RCC 7860 (cell line): ENCODE measurements at places on chromosomes 6 and 20.
A peak's percentile ranks its signal among the peaks of the same experiment; 100 is the strongest.

DNA sequence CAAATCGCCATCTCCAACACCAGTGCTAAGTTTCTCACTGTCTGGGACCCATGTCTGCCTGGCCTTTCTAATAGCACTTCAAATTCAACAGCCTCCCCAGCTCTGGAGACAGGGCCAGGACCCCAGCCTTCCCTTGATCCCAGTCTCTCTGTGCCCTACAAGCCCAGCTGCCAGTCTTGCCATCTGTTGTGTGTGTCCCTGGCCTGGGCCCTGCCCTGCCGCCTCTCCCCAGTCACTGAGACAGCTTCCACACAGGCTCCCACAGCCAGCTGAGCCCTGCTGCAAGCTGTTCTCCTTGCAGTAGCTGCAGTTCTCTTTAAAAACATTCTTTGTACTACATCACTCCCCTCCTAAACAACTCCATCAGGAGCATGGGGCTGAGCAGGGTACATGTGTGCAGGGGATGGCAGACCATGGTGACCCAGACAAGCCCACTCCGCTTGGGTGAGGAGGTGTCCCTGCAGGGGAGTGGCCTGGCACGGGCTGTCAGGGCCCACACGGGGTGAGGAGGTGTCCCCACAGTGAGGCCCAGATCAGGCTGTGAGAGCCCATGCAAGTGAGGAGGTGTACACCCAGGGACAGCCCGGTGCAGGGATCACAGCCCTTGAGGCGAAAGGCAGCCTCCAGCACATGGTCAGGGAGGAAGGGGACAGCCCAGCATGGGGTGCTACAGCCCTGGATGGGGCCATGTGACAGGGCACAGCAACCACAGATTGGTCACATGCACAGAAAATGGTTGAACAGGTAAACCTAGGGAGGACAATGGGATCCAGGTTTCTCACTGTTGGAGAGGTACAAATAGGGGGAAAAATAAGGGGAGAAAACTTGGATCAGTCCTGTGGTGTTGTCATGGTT lies 16.2 kb downstream of the CST7 start:
- DNase-seq = no peak

DNA sequence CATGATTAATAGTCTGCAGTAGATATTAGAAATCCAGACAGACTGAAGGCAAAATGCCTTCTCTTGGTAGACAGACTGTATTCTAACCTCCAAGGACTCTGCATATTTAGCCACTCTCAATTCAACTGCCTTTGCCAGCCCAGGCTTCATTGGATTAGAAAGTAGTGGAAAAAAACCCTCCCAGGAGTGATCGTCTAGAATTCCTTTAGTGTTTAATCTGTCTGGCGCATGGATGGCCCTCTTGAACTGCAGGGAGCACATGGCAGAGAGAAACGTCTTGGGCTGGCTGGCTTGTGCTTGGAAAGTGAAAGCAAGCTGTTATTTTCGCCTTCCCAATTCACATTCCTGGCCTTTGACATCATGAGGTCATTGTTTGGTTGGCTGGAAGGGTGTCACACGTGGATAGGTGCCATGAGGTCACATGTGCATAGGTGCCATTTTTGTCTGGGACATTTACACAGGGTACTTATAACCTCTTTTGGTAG lies 30.9 kb upstream of the NEDD9 start:
- peak; percentile 91 for DNase-seq

DNA sequence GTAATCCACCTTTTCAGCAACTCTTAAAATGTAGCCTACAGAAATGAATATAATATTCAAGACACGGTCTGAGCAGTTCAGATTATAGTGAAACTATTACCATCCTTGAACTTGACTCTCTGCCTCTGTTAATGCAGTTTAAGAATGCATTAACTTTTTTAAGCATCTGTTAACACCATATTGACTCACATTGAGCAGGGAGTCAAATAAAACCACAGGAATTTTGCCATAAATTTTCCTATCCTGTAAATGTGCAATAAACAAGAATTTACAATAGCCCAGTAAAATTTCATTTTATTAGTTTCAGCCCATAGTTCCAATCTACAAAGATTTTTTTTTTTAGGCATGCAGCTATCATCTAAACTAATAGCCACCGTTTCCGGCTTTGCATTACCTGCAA lies 239.2 kb upstream of the DEFB112 start:
- no peak for DNase-seq

DNA sequence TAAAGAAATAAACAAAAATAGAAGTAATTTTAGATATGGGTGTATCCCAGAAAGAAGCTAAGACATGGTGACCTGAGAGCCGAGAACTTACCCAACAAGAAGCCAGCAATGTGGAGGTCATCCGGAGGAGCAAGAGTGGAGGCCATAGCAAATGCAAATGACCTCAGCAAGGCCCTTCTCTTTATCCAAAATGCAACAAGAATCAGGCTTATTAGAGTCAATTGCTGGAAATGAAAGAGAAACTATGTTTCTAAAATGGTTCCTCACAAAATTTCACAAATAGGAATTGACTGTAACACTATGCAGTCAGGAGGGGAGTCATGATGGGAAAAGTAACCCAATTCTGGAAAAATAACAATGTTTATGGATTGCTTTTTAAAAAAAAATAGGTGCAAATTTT lies 90.4 kb downstream of the TNFAIP3 start:
- no peak for DNase-seq

DNA sequence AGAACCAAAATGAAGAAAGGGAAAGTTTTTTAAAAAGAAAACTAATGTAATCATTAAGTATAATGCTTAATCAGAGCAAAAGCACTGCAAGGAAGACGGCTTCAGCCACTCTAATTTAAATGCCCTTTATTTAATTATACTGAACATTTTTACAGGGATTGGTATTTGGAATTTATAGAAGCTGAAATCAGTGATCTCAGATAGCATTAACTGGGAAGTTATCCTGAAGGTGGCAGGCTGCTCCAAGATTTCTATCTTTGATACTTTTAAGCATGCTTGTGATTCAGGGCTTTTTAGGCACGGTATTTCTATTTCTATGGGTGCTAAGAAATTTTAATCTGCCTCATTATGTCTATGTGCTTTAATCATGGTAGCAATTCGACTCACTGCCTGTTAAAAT lies 1.3 kb upstream of the NDUFAF4 start:
- DNase-seq = peak; percentile 21

DNA sequence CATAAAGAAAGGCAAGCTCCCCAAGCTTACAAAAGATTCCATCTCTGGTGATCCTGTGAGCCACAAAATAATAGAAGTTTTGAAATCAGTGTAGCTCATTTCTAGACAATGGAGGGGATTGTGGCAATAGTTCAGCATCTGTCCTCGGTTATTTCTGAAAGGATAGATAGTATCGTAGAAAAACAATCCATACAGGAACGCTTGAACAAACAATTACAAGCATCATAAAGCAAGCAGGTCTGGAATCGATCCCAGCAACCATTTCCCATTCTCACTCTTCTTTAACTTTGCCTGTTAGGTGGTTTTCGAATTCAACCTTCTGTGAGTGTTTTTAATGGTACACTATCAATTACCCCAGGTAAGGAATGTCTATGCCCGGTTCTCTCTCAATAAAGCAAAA lies 931.1 kb downstream of the KIF16B start:
- DNase-seq = no peak

GRCh38 chr6:14232889-14233288 lies 115.3 kb downstream of the CD83 start:
- DNase-seq = no peak

DNA sequence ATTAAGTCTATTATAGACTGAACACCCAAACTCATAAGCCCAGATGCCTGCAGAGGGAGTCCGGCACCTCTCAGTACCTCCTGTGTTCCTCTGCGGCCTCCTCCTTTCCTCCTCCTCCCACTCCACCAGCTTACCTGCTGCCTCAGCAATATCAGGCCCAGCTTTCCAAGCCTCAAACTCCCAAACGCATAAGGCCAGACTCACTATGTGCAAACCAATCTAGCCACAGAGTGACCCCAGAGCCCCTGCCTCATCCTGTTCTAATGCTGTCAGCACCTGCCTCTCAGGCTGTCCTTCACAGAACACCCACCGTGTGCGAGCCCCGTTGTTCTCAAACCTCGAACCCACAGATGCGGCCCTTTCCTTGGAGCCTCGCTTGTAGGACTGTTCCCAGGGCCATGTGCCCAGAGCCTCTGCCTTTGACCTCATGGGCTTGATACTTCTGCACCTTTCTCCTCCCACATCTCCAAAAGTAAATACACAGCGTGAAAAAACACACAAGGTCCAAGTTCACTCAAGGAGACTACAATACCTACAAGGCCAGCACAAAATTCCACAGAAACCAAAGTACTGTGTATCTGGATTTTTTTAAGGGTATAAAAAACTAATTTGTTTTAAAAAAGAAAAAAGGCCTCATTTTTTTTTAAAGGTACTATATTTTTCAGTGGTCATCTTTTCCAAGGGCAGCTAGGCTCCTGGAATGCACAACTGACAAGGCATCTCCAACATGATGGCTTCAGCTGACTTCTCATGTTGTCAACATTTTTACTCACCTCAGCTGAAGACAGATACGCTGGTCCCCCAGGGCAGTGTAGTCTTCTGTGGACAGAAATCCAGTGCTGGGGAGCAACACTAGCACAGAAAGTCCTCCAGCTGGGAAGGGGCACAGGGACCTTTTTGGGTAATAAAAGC lies 52.3 kb downstream of the ABHD12 start:
- no peak for DNase-seq

GRCh38 chr6:142947714-142948480 lies 2.9 kb upstream of the HIVEP2 start:
- DNase-seq = no peak

- no peak for DNase-seq
Observed at GRCh38 chr20:52481443-52481842, 289.9 kb upstream of the ZFP64 start.

DNA sequence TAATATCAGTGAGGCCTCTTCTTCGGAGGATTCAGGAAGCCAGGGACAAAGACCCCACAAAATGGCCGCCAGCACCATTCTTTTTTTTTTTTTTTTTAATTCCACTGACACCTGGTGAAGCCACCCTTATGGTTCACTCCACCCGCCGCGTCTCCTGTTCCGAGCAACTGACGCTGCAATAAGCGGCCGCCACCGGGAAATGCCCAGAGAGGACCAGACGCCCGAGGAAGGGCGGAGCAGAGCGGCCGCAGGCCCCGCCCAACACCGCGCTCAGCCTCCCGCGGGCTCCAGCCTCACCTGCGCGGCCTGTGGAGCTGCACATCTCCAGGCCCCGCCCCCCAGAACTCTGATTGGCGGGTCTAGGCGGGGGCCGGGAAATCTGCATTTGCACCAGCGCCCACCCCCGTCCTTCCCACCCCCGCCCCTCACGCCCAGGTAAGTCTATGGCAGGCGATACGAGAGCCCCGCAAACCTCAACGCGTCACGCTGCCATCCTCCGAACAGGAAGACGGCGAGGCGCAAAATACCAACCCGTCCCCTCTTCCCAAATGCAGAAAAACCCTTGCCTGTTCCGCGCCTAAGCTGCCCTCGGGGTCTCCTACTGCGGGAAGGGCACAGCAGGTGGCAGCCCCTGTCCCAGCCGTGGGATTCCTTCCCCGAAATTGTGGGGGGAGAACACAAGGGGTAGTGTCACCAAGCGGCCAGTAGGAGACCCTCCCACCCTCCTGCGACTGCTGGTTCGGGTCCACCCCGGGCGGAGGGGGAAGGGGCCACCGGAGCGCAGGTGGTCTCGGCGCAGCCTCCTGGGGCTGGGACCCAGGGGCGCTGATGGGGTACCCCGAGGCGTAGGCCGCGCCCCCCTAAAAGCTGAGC lies 960 bp downstream of the ATP9A start:
- peak; percentile 45 for DNase-seq

DNA sequence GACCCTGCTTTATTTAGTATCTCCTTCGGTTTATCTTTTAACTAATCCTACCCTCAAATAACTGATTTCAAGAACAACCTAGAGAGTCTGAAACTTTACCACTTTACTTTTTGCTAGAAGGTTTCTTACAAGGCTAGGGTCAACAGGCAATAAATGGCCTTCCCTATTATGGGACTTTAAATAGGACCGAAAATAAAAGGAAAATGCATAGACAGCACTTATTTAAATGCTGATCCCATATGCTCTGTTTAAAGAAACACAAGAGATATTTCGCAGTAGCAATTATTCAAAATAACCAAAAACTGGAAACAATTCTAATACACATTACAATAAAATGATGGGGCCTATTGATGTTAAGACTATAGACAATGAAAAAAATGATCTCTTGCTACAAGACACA lies 13.7 kb downstream of the MCUR1 start:
- no peak for DNase-seq

GRCh38 chr6:84731401-84731800 lies 33.0 kb downstream of the TBX18 start:
- no peak for DNase-seq

- DNase-seq = no peak
Observed at GRCh38 chr6:147510929-147511590, 2.6 kb downstream of the SAMD5 start.

GRCh38 chr6:118921084-118921483 lies 13.9 kb downstream of the MCM9 start:
- DNase-seq = no peak

GRCh38 chr6:131640576-131640975 lies 3.5 kb downstream of the ENPP3 start:
- no peak for DNase-seq

GRCh38 chr6:5674721-5675120 lies 332.0 kb downstream of the NRN1 start:
- DNase-seq = no peak

DNA sequence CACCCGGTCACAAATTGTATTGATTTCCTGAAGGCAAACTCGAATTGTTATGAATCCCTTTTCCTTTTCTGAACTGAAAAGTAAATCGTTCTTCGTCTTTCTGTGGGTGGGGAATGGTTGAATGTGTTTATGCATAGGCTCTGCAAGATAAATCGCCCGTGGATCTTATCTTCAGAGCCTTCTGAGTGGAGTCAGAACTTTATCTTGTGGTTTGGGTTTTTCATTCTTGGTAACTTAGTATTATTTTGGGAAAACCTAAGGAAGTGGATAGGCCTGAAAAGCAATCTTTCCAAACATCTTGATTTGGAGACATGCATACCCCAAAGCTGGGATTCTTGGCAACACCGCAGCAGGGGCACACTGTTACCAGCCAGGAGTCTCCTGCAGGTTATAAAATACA lies 122.4 kb downstream of the MAP3K7 start:
- no peak for DNase-seq

DNA sequence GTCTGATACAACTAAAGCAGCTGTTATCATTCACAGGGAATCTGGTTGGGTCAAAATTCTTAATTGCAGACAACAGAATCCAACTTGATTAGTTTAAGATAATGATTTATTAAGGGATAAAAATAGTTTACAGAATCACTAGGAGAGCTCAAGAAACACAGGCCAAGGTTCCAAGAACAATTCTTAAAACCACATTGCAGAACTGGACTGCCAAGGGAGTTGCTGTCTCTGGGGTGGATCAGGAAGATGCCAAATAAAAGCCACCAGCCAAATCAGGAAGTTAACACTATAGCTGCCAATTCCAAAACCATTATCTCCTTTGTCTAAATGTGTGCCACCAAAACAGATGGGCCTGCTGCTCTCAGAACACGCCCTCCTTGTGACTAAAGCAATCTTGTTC lies 53.7 kb downstream of the NUDT3 start:
- DNase-seq = no peak

GRCh38 chr6:148954934-148955333 lies 208.1 kb downstream of the UST start:
- no peak for DNase-seq

GRCh38 chr20:37598100-37598543 lies 70.4 kb upstream of the BLCAP start:
- no peak for DNase-seq

GRCh38 chr20:44271915-44272663 lies 25.0 kb downstream of the GDAP1L1 start:
- no peak for DNase-seq

- DNase-seq = no peak
Observed at GRCh38 chr6:21730533-21730932, 137.0 kb downstream of the SOX4 start.

GRCh38 chr6:97842521-97842920 lies 559.5 kb upstream of the MMS22L start:
- no peak for DNase-seq

GRCh38 chr6:142903812-142904211 lies 41.2 kb downstream of the HIVEP2 start:
- DNase-seq = no peak
